ENCODE measurements at places on chromosomes 5 and 9. TPM values are rescaled to one million over a fixed set of nuclear protein-coding genes. Genes with fewer than 3 reads are reported as not detected.

GRCh38 chr9:71607461-71607881 is 160.8 kb downstream of the CEMIP2 start:
- H3K4me1 ChIP-seq = no peaks in the 10 kb centered on the region
- DNase-seq = no peak
- no peaks in the 10 kb centered on the region for H3K36me3 ChIP-seq
- no peak overlapping the region for H3K27ac ChIP-seq
- no peaks in the 10 kb centered on the region for H3K27me3 ChIP-seq

DNA sequence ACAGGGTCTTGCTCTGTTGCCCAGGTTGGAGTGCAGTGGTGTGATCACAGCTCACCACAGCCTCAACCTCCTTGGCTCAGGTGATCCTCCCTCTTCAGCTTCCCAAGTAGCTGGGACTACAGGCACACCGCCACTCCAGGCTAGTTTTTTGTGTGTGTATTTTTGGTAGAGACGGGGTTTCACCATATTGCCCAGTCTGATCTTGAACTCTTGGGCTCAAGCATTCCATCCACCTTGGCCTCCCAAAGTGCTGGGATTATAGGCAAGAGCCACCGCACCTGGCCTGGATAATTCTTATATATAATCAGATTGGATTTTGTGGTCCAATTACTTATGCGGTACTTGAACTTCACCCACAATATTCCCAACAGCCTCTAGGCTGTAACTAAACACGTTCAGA is 19.8 kb downstream of the CCDC69 start:
- H3K4me3 ChIP-seq = no peak overlapping the region
- no peaks in the 10 kb centered on the region for H3K27me3 ChIP-seq
- no peak for DNase-seq
- no peak overlapping the region for H3K27ac ChIP-seq
- peaks cover 38% of the 10 kb centered on the region for H3K4me1 ChIP-seq

DNA sequence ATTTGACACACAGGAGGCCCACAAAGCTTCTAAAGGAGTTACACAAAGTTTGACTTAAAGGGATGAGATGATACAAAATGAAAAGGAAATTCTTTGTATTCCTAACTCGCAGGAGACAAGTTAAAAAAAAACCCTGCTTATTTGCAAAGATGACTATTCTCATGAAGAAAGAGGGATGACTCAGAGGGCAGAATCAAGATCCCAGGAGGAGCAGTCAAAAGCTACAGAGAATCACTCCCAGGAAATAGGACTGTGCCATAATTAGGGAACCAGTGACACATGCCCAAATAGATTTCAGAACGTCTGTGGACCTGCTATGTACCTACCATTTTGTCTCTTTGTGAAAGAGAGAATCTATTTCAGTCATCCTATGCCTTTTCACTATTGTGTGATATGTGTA is 103.5 kb upstream of the ARRDC3 start:
- no peak overlapping the region for H3K27ac ChIP-seq
- H3K4me3 ChIP-seq = no peak overlapping the region
- H3K27me3 ChIP-seq = no peaks in the 10 kb centered on the region
- no peak for DNase-seq
- H3K36me3 ChIP-seq = no peaks in the 10 kb centered on the region

- H3K27me3 ChIP-seq = no peaks in the 10 kb centered on the region
- no peaks in the 10 kb centered on the region for H3K36me3 ChIP-seq
- H3K4me3 ChIP-seq = no peak overlapping the region
- no peak overlapping the region for H3K27ac ChIP-seq
- DNase-seq = no peak
Measured at GRCh38 chr9:127566351-127567001, 45.6 kb upstream of the STXBP1 start.

PCA3 gene
- 0.36 TPM for total RNA-seq

MEGF10 gene
- total RNA-seq = 1.4 TPM

Data from natural killer cell (primary cell).